ENCODE measurements at places on chromosomes 2 and 18.
A peak's percentile ranks its signal among the peaks of the same experiment; 100 is the strongest.

- DNase-seq = no peak
Measured at GRCh38 chr18:63197246-63197869, 122.2 kb downstream of the BCL2 start.

DNA sequence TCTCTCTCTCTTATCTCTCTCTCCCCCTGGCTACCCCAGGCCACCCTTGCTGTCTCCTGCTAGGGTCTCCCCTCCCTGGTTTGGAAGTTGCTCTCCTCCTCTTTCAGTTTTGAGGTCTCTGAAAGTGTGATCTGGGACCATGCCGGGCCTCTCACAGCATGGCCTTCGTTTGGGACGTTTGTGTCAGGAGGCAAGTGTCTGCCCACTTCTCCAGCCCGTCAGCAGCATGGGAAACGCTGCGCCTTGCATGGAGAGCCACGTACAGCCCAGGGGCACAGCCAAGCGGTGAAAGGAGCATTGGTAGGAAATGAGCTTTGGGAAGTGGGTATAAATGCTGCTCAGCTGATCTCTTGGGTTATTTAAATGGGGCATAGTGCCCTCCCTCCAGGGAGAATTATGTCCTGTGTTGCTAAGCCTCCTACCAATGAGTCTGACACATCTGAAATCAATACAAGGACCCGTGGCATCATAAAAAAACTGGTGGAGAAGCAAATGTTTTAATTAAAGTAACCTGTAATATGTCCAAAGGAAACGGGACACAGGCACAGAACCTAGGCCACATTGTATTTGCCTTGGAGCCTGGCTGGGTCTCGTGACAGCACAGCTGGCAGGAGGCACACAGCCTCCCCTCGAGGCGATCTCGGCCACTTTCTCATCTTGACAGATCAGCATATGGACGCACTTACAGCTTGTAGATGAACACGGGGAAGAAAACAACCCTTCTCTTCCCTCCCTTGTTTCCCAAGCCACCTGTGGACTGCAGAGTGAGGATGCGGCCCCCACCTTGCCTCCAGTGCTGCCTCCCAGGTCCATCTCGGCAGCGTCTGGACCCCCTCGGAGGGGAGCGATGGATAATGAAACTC, 72.7 kb downstream of the SH3RF3 start:
- DNase-seq = no peak

GRCh38 chr2:230691005-230691647, 21.5 kb upstream of the CAB39 start:
- no peak for DNase-seq

DNA sequence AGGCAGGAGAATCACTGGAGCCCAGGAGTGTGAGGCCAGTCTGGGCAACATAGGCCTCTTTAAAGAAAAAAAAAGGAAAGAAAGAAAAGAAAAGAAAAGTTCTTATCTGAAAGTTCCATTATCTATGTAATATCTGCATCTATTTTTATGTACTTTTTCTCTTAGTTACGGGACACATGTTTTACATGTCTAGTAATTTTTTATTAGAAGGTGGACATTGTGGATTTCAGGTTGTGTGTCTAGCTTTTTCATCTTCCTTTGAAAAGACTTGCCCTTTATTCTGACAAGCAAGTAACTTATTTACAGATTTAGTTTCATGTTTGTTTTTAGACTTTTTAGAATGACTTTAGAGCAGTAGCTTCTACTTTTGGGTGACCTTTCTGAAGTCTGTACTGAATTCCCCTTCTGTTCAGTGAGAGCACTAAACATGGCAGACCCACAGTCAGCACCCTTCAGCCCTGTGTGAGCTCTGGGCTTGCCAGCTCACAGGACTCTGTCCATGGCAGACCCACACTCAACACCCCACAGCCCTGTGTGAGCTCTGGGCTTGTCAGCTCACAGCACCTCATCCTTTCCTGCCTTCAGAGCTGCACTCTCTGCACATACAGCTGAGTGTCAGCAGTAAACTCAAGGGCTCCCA, 17.5 kb downstream of the TRAPPC12 start:
- no peak for DNase-seq

DNA sequence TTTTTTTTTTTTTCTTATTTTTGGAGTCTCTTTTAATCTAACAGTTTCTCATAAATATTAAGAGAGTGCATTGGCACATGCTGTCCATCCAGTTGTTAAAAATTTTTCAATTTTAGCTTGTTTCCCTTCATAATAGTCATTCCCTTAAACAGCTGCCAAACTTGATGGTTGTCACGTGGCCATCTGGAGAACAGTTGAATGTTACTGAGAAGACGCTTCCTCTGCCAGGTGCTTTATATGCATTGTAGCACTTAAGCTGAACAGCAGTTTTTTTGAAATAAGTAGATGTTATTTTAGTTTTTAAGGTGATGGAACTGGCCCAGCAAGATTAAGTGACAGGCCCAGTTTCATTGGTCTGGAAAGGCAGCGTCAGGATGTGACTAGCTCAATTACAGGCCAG, 3.3 kb downstream of the SMARCAL1 start:
- DNase-seq = no peak

DNA sequence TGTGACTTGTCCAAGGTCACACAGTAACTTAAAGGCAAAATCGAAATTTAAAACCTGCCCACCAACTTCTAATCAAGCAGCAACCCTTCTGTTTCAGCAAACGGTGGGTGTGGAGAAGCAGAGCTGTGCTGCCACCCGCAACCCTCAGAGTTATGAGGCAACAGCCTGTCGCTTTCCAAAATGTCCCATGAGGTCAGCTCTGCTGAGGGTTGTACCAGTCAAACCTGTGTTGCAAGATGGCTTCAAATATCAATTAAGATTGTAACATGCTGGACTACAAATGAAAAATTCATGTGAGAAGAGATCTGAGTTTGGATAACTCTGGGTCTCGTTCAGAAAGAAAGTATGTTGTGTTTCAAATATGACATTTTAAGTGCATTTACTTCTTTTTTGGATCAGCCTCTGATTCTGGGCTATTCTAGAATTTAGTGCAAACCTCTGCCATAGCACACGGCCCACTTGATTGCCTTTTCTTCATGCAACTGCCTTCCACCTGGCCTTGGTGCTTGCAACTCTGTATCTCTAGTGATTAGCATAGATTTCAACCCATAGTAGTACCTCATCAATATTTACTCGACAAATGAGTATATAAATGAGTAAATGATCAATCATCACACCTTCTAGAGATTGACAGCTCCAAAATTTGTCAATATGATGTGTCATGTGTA, 69.3 kb downstream of the TIMM21 start:
- no peak for DNase-seq

DNA sequence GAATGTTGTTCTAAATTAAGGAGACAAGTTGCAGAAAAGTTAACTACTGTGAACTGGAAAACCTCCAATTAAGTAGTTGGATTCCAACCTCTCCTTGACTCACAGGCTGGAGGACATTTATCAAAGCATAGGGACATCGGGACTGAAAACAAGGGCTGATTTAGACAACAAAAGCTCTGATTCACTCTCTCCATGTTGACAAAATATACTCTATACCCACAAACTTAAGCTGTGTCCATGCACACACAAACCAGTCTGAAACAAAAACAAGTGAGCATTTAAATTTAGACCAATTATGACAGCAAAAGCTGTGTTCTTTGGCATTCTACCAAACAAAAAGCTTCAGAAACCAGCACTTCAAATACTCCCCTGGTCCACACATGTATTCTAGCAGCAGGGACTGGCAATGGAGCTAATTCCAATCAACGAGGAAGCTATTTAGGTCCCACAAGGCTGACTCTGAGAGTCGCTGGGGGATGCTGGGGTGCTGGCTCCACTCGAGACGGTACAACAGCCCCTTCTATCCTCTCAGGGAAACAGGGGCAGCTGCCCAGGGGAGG, 71.4 kb downstream of the NXPH2 start:
- DNase-seq = no peak

DNA sequence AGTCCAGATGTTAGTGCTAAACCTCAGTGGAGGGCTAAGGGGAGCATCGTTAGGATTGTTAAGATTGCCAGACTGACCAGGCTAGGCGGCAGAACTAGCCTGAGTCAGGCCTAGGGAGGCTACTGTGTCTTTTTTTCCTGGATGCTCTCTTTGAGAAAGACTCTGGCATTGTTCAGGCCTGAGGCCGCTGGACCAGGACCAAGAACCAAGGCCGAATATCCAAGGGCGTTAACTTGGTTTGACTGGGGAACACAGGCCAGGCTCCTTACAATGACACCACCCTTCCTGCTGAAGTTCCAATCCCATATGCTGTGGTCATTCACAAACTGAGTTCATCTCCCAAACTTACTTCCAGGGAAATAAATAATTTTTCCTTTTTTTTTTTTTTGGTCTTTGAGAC, 10.6 kb downstream of the HTRA2 start:
- DNase-seq = no peak

DNA sequence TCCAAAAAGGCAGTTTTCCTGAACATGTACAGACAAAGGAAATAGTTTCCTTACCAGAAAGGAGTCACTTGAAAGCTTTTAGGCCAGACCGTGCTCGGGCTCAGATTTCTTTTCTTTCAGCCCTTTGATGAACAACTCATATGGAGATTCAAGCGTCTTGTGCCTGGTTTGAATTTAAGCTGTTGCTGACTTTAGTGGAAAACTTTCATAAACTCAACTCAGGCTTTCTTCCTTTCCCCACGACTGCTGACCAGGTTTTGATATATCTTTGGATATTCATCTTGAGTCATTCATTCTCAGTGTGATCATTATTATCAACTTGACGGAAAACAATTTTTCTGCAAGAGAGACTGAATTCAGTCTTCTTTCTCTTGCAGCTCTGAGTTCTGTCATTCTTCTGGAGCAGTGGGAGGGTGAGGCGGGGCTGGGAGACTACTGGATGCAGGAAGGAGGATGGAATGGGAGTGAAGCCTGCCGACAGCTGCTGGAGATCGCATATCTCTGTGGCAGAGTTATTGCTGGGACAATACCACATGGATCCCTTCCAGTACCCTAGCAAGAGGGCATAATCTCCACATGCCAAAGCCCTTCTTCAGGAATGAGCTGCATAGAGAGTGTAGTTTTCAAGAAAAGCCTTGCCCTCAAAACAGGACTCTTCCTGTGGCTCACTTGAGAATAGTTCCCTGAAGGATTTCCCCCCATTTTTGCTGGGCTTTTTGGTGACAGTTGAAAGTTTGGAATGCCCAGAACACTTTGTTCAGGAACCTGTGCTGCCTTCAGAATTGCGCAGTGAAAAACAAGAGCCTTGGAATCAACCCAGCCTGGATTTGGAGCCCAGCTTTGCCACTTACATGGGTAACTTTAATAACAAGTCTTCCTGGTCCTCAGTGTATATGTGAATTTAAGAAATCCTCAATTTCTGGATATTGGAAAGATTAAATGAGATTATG, 364.4 kb downstream of the ZNF521 start:
- DNase-seq = no peak

DNA sequence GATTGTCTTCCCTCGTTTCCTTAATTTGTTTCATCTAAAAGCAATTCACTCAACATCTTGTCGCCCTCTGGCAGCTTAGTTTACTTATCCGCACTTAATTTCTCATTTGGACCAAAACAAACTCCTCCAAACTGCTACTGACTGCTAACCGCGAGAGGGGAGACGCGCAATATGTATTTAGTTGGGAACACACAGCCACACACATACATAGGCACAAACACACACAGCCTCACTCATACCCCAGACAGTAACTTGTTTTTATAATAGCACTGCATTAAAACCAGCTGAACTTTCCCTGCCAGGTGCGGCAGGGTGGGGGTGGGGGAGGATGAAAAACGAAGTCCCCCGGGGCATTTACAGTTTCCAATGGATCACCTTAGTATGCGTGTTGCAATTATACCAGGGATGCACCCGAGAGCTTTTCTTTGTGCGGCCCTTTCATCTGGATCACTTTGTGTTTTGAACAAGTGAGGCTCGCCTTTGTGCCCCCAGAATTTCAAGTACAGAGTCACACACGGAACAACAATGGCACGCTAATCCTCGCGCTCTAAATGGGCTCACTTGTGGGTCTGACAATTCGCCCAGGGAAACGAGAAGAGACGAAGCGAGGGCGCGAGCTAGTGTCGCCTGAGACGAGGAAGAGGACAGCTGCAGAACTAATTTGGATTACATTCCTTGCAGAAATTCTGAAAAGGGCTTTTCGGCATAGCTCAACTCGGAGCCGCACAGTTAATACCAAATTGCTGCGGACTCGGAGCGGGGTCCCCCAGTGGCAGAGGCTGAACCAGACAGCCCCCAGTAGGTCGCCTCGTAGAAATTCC, 2.4 kb downstream of the ERBB4 start:
- DNase-seq = peak; percentile 44

GRCh38 chr2:168457190-168457895, 1.3 kb downstream of the CERS6 start:
- no peak for DNase-seq

DNA sequence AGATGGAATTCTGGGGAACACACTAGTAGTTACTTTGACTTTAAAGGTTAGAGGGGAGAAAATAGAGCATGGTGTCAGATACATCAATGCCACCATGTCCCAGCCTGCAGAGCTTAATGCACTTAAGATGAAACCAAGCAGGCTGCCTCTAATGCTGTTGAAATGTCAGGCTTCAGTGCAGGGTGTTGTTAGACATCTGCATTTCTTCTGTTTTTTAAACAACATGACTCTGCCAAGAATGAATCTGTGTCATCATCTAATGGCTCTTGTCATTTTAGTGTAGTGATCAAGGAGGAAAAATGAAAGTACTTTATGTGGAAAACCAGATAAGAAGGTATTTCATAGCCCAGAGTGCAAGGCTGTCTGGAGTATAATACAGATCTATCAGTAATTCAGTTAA, 29.9 kb downstream of the LYPD1 start:
- DNase-seq = no peak

GRCh38 chr2:211429256-211429920, 873.0 kb downstream of the CPS1 start:
- DNase-seq = no peak

DNA sequence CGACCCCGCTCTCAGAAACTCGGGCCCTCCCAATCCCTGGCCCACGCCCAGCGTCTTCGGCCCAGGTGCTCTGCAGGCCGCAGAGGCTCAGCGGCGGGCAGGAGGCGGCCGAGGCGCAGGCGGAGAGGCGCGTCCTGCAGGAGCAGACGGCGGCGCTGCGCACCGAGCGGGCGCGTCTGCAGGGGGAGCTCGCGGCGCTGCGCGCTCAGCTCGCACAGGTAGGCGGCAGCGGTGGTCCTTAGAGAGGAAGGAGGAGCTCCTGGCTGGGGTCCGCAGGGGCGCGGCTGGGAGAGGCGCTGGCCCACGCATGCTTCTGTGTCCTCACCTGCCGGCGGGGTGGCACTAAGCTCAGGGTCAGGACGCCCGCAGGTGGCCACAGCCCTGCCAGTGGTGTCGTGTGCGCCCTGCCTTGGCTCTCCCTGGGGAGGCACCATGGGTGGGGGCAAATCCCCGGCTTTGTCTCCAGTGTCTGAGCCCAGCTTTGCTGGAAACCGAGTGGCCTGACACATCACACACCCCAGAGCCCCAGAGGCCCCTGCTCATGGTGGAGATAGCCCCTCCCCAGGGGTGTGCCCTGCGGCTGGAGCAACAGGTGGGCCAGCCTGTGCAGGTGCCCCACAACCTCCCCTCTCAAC, 14.9 kb upstream of the SNED1 start:
- peak; percentile 74 for DNase-seq

DNA sequence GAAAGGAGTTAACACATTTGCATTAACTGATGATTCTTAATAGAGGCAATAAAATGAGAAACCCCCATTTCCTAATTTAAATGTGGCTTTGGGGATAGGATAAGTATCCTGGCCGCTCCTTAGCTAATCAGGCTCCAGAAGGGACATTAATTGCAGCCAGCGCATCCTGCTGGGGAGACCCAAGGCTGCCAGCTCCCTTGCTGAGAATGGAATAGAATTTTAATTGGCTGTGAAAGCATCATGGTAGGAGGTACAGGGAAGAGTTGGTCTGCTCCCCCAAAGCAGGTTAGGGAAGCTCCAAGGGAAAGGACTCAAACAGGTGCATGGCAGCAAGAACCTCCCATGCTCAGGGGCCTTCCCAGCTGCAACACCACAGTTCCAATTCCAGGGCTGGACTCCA, 71.4 kb downstream of the MARCHF4 start:
- no peak for DNase-seq

All from mesothelial cell of epicardium (in vitro differentiated cells).